ENCODE measurements at places on chromosomes 16 and 17. TPM values are rescaled to one million over a fixed set of nuclear protein-coding genes. Genes with fewer than 3 reads are reported as not detected.

DNA sequence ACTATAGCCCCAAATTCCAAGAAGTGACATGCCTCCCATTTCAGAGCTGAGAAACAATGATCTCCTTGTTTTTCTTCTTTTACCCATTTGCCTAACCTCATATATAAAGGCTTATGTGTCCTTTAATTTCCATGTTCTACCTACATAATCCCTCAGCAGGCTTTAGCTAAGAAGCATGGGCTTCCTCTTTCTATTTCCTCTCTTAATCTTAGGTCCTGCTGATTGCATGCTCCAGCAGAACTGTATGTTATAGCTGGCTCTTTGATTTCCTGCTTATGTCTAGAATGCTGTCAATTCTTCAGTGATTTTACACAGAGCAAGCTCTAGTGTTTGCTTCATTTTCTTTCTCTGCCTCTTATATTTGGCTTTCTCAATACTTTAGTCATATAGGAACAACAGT lies 151.7 kb upstream of the COX10 start:
- no peak for DNase-seq

DNA sequence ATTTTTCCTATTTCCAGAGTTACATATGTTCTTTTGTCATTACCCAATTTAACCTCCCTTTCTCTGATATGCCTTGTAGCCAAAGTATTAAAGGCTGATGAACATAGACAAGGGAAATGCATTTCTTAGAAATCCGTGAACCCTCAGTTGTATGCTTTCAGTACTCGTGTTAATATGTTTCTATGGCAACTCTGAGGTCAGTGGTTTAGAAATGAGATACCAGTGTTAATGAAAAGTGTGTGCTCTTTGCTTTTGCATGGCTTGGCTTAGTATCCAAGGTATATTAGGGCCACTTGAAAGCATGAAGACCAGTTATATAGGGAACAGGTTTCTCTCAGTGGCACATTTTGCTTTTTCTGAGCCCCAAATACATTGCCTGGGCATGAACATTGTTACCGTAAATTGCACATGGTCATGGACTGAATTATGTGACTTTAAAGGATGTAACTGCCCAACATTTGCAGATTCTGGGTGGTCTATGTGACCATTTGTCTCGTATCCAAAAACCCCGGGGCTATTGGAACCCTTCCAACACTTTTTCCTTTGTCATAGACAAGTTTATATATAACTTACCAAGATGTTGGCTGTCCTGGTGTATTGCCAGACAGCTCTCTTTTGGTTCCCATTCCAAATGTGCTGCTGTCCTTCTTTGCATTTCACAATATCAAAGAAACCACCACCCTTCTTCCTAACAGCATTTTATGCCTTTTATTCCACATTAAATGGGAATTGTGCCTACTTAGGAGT lies 17.5 kb downstream of the ABHD15 start:
- DNase-seq: no peak

DNA sequence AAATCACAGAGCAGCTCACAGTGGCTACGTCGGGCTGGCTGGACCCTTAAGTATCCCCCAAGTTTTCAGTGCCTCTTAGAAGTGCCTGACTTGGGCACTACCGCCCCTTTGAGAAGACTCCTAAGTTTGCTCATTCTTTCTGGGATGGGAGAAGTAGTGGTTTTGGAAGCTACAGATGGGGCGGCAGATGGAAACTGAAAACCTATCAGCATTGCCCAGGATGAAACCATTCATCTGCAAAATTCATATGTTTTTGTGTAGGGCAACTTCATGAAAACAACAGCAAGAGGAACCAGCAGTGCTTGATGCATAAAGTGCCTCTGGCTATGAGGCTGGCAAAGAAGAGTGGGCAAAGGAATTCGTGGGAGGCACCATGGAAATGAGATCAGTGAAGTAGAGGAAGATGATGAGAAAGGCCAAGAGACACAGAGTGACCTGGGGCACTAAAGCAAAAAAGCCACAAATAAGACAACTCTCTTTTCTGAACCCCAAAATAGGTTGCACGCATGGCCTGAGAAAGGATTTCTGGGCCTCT lies 277.1 kb downstream of the XYLT1 start:
- DNase-seq: no peak

DNA sequence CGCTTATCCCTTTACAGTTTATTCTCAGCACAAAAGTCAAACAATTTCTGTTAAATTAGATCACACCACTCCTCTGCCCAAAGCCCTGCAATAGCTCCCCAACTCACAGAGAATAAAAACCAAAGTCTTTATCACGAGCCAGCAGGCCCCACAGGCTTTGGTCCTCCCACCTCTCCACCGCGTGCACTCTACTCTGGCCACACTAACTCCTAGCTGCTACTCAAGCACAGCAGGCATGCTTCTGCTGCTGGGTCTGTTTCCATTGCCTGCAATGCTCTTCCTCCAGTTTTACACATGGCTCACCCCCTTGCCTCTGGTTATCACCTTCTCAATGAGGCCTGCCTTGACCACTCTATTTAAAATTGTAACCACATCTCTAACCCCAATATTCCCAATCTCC lies 27.6 kb downstream of the HELZ start:
- DNase-seq: no peak

DNA sequence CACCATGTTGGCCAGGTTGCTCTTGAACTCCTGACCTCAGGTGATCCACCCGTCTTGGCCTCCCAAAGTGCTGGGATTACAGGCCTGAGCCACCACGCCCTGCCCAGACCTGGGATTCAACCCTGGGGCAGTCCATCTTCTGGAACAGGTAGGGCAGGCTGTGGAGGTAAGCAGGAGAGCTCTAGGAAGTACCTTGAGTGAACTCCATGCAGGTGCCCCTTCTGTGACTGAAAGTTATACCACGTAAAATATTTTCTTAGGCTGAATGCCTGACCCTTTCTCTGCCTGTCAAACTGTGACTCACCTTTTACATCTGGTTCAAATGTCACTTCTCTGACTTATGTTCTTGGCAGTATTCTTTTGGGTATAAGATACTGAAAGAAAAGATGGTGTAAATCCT lies 86.7 kb upstream of the ELAC2 start:
- DNase-seq: no peak

DNA sequence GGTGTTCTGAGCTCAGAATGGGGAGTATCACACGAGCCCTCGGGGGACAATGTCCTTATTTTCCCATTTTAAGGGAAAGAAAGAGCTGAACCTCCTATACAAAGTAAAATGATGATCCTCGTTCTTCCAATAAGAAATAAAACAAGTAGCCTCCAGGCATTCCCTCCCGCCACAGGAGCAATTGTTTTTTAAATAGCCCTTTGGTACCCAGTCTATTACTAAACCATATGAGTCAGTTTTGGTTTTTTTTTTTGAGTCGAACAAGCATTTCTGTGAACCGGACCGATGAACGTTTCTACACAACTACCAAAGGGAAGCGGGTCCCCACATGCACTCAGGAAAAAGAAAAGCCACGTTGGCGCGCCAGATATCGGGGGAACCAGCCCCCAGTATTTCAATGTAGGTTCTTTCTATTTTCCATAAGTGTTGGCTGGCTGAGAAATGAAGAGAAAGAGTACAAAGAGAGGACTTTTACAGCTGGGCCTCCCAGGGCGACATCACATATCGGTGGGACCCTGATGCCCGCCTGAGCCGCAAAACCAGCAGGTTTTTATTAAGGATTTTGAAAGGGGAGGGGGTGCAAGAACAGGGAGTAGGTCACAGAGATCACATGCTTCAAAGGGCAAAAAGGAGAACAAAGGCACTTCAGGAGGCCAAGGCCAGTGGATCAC lies 3.8 kb upstream of the DCXR start:
- DNase-seq: no peak

DNA sequence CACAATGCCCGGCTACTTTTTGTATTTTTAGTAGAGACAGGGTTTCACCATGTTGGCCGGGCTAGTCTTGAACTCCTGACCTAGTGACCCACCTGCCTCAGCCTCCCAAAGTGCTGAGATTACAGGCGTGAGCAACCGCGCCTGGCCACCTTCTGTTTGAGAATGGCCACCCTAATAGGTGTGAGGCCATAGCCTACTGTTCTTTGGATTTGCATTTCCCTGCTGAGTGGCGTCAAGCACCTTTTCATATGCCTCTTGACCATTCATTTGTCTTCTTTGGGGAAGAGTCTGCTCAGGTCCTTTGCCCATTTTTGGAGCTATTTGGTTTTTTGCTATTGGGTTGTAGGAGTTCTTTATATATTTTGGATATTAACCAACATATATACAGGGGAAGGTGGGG lies 276.7 kb downstream of the PARN start:
- no peak for DNase-seq

DNA sequence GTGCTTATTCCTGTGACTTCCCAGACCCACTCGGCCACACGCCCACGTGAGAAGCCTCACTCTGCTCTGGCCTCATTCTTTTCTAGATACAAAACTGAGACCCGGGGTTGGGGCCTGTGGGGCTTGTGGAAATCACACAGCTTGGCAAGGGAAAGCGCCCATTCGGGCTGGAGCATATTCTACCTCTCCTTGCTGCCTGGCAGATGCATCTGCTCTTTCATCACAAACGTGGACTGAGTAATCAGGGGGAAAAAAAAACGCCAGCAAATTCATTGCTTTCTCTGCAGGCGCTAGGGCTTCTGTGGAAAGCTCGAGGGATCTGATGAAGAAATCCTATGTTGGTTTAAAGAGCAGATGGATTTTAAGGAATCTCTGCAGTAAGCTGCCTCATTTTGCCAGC lies 44.4 kb downstream of the DNAH9 start:
- DNase-seq: no peak

DNA sequence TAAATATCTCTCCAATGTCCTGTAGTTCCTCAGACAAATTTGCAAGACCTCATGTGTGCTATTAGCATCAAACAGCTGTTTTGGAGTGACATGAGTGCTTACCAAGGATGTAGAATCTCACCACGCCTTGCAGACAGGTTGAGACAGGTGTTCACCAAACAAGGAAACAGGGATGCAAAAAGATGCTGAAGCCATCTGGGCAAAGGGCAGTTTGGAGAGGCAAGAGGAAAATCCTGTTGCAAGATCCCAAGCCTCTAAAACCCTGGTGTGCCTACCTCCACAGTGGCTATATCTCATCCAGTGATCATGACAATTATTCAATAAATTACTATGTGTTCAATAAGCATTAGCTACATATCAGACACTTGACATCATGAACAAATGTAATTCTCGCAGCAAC lies 373.7 kb downstream of the SOX9 start:
- no peak for DNase-seq

- no peak for DNase-seq
These were observed 226.8 kb downstream of the CHD9NB start for GRCh38 chr16:52825892-52826291.

DNA sequence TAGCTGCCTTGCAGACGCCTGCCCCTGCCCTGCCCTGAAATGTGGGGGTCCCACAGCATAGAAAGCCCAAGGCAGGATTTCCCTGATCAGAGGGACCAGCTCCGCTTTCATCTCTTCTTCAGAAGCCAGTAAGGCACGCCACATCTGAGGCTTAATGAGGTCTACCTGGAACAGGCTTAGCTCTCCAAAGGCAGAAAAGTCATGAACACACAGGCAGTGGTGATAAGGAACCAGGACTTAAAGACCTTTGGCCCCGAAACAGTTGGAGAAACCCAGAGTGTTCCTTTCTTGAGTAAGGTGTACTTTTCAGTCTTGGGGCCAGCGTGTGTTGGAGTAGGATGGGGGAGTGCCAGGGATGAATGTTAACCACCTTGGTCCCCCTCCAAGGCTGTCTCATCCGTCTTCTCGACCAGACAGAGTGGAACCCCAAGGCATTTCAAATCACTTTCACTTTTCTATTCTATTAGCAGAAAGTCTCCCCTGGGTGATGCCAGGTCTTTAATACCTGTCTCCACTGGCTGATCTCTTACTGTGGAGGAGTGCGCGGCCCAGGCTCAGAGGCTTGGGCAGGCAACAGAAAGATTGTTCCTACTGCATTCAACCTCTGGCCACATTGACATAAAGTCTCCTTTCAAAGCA lies 43.9 kb downstream of the TMEM186 start:
- no peak for DNase-seq

DNA sequence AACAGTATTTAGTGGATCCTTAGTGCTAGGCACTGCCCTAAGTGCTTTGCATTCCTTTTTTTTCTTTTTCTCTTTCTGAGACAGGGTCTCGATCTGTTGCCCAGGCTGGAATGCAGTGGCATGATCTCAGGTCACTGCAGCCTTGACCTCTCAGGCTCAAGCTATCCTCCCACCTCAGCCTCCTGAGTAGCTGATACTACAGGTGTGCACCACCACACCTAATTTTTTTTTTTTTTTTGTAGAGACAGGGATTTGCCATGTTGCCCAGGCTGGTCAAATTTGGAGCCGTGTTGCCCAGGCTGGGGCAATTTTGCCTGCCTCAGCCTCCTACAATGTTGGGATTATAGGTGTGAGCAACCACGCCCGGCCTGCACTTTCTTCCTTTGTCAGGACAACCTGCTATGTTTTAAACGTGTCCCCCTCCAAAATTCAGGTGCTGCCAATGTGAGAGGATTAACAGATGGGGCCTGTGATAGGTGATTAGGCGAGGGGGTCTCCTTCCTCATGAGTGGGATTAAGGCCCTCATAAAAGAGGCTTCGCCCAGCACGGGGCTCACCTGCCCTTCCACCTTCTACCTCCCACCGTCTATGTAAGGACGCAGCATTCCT lies 5.4 kb downstream of the NQO1 start:
- no peak for DNase-seq

DNA sequence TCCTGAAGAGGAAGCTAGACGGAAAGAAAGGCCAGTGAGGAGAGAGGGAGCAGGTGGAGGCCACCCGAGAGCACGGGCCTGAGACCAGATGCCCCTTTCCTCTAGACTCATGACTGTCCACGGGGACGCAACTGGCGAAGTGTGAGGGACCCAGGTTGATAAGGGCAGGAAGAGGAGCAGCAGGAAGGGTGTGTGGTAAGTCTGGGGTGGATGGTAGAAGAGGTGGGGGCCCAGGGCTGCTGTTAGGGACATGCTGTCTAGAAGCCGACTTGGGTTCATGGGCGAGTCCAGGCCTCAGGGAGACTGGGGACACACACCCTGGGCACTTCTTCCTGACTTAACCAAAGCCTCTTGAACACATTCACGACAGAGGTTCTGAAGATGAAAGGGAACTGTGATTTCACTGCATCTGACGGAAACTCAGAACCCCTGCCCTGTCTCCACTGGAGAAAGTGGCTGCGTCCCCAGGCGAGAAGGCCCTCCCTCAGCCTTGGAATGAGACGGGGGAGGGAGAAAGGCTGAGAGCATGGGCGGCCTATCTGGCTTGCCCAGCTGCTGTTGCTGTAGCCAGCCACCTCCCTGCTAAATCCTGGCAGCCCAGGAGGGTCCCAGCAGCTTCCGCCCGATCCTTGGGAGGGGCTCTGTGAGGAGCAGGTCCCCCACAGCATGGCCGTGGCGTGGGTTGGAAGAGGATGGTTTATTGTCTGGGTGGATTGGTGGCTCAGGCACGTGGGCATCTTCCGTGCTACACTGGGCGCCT lies 6.0 kb downstream of the HIC1 start:
- peak; percentile 53 for DNase-seq

The FA2H gene
- 0.16 TPM for total RNA-seq

The HBA2 gene
- 64.7 TPM for total RNA-seq

Data from Right ventricle myocardium superior (tissue), 1 donor.